NCI-H1694 treated with DMSO at 0.1 percent for 48 hours (cell line): ENCODE measurements at places on chromosomes 7 and 10.

- no peak for DNase-seq
Observed at GRCh38 chr10:86182150-86182549, 184.4 kb downstream of the GRID1 start.

GRCh38 chr10:47401874-47402640 lies 18.0 kb upstream of the ZNF488 start:
- no peak for DNase-seq

DNA sequence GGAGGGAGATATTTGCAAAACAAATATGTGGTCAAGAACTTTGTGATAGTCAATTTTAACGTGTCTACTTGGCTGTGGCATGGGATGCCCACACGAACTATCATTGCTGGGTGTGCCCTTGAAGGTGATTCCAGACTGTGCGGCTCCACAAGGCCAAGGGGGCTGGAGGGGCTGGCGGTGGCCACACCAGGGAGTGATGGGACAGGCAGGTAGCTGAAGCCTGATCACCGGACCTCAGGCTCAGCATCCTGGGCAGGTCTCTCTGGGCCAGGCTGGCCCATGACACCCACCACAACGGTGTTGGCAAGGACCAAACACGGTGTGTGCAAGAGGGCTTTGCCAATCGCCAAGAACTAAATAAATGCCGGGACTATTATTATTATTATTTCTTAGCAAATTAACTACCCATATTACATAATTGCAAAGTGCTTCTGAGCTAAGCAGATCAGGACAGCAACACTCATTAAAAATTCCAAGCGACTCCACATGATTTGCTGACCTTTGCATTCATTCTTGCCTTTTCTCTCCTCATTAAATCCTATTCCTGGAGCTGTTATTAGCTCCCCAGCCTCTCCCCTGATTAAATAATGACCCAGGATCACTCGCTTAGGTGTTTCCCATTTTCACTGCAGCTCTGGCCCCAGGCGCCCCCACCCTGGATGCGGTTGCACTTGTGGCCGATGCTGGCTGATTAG lies 35.4 kb upstream of the PPP2R2D start:
- no peak for DNase-seq

GRCh38 chr7:32066441-32066840 lies 3.8 kb downstream of the PDE1C start:
- DNase-seq: no peak

DNA sequence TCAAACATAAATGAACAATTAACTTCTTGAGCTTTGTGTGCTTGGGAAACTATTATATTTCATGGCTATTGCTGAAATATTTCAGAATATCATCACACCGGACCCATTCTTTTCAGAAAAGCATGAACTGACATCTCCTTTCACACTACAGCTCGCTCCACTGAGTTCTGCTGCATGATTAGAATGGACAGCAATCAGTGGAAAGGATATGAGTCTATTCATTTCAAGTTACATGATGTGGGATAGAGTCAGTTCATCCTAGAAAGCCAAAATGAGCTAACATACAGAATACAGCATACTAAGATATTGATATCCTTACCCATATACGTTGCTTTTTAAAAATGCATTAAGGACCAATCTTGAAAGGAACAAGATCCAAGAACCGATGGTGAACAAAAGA lies 1.1 kb upstream of the FAM53B start:
- no peak for DNase-seq

DNA sequence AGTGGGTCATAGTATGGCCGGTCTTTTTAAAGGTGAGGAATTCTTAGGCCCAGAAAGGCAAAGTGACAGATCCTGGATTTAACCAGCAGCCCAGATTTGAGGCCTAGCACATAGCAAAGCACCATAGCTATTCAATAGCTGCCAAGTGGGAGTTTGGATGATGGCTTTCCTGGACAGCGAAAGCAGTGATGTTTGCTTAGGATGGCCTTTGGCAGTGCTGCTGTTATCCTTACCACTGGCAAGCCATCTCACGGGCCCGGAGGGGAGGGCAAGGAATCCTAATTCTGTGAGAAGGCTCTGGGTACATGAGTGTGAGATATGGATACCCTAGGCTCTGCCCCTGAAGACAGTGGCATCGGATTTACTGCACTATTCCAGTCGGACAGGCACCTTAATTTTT lies 50.4 kb downstream of the TCF7L2 start:
- no peak for DNase-seq

- DNase-seq: no peak
Observed at GRCh38 chr7:20438248-20438647, 107.5 kb downstream of the ITGB8 start.

DNA sequence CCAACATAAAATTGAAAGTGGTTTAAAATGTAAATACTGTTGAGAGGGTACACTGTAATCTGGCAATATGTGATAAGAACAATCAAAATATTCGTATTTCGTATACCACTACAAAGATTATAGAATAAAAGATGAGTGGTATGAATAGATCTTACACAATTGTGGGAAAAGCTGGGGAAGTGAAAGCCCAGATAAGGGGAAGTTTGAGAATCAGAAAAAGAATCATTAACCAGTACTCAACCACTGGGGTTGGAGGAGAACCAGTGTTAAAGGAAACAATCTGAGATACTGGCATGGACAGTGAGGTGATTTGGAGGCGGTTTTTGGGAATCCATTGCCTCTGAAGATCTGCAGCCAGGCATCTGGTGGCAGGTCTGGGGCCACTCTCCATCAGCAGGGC lies 59.7 kb upstream of the CDK14 start:
- DNase-seq: no peak

DNA sequence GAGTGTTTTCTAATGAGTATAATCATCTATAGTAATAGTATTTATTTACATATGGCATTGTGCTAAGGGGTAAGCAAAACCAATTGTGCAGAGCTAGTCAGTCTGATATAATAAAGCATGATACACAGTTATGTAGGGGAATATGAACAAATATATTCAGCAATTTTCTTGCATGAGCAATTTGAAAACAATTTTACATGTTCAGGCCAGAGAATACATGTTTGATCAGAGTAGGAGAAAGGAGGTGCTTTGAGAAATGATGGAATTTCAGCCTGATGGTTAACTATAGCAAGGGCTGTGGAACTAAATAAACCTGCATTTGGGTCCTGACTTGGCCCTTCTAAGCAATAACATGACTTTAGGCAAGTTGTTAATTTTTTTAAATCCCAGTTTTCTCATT lies 214.5 kb downstream of the TWIST1 start:
- no peak for DNase-seq

DNA sequence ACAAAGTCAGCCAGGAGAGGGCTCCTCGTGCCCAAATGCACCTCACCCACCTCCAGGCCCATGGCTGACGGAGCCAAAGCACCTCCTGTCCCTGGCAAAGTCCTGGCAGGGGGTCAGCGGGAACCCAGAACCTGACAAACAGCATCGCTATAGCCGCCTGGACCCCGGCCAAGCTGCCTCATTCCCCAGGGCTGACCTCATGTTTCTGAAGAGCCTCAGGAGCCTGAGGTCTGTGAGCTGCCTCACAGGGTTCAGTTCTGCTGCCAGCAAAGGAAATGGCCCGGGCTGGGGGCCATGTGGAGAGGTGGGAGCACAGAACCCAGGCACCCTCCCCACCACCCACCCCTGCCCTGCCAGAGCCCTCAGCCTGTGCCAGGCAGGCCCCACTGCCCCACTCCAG lies 4.2 kb upstream of the NANOS1 start:
- no peak for DNase-seq

DNA sequence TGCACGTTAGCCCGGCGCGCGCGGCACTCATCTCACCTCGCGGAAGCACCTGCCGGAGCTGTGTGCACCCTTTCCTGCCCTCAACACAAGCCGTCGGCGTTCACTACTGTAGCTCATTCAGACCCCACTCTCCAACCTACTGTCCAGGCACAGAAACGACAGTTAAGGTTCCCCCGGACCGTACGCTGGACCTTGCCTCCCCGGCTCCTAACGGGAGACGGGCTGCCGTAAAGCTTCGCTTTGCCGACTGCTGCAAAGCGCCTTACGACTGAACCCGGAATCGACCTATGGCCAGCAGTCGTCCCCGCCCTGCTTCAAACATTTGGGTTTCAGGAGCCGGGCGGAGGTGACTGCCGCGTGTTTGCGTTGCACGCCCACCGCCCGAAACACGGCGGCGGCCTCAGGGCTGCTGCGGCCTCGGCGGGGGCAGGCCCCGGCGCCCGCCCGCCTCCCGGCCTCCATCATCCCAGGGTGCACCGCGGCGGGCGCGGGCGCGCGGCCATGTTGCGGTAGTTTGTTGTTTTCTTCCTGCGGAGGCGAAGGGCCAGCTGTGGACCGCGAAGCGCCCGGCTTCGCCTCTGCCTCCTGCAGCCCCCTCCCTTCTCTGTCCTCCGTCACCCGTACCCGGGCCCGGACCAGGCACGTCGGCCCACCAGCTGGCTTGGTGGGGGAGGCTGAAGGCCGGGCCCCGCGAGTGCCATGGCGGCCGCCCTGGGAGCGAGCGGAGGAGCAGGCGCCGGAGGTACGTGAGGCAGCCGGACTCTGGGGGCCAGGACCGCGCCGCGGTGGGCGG lies at the start of gene RBM33:
RBM33 (plus strand) TSS at position 484 of the 793 bp plus-strand sequence; CDS start at position 700, 216 bp downstream.
- DNase-seq: peak; percentile 63

GRCh38 chr7:93575555-93576399 lies 1.3 kb upstream of the CALCR start:
- DNase-seq: no peak

- no peak for DNase-seq
Observed at GRCh38 chr7:78734626-78735025, 718.8 kb downstream of the MAGI2 start.

GRCh38 chr10:104688251-104689042 lies 47.4 kb downstream of the SORCS3 start:
- DNase-seq: no peak

- DNase-seq: no peak
Observed at GRCh38 chr7:15370441-15370840, 191.4 kb downstream of the AGMO start.

- DNase-seq: no peak
Observed at GRCh38 chr7:77975672-77976480, 177.3 kb downstream of the PHTF2 start.

DNA sequence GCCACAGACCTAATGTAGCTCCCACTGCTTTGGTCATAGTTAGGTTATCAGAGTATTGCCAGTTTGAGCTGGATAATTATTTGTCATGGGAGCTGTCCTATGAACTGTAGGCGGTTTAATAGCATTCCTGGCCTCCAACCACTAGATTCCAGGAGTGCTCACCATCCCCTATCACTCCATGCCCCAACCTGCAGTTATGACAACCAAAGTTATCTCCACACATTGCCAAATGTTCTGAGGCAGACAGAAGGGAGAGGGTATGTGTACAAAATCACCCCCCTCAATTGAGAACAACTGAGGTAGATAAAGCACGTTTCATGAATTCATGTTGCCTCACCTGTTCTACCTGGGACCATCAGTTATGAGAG lies 119.0 kb upstream of the CACUL1 start:
- no peak for DNase-seq

GRCh38 chr10:33377658-33378025 lies 43.2 kb upstream of the NRP1 start:
- no peak for DNase-seq

DNA sequence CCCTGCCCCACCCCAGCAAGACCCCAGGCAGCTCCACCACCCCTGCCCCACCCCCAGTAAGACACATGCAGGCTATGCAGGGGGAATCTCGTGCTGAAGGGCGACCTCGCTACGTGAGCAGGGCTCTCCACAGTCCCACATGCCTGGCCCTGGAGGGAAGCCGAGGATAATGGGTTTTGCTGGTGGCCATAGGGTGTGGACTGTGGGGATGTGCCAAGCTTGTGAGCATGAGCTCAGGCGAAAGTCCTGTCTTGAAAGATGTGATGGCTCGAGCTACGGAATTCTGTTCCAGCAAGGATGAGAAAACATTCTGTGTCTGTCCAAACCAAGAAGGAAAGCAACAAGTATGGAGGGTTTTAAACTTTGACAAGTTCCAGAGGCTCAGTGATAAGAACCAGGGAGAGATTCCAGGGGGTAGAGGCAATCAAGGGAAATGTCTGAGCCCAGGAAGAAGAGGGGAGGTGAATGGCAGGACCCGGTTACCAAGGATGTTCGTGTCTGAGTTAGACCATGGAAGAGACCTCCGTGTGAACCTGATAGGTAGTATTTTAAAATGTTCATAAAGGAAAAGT lies 63.1 kb downstream of the PYROXD2 start:
- DNase-seq: no peak

DNA sequence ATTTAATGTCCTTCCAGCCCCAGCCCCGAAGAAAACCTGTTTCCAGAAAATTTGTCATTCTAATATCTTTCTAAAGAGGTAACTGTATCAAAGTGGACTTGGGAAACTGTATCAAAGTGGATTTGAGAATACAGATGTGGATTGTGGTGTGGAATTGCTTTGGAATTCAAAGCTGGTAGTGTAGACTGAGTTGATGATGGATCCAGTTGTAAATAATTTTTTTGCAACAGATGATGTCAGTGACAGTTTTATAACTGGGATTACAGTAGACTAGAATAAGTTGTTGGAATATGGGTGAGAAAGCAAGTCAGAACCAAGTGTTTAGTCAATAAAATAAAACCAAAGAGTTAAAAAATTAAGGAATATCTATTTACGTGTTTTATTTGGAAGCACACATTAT lies 202.1 kb downstream of the LRMDA start:
- DNase-seq: no peak

- no peak for DNase-seq
Observed at GRCh38 chr10:131787961-131788360, 112.8 kb upstream of the PPP2R2D start.

GRCh38 chr7:149467321-149467859 lies 6.5 kb upstream of the ZNF777 start:
- no peak for DNase-seq

DNA sequence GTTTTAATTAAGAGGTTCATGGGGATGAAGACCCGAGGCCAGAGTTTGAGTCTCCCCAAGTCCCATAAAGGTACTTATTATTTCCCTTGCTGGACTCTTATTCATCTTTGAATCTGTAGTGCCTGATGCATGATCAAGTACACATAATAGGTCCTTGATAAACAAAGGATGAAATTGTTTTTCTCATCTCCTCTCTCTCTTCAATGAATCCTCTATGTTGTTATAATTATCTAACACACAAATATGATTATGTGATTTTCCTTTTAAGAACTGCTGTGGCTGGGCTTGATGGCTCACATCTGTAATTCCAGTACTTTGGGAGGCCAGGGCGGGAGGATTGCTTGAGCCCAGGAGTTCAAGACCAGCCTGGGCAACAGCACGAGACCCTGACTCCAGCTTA lies 117.7 kb downstream of the BAMBI start:
- DNase-seq: no peak

- no peak for DNase-seq
Observed at GRCh38 chr7:69568266-69568665, 30.0 kb upstream of the AUTS2 start.

DNA sequence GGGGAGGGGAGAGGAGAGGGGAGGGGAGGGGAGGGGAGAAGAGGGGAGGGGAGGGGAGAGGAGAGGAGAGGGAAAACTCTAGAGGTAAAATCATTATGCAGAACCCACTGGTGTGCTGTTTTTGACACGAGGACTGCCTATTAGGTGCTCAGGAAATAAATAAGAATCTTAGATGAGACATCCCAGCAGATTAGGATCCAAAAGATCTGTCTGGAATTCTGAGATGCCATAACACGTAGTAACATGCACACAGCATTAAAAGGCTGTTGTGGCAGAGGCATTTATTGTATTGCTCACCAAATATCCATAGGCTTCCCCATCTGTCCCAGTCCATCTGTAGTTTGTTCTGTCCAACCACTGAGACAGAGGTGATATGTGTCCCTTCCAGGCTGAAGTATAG lies 40.8 kb upstream of the KMT2E start:
- DNase-seq: peak; percentile 24
